ENCODE measurements at places on chromosomes 3 and 15. TPM values are rescaled to one million over a fixed set of nuclear protein-coding genes. Genes with fewer than 3 reads are reported as not detected.

- DNase-seq = no peak
Measured at GRCh38 chr3:101223016-101223415, 97.4 kb downstream of the IMPG2 start.

DNA sequence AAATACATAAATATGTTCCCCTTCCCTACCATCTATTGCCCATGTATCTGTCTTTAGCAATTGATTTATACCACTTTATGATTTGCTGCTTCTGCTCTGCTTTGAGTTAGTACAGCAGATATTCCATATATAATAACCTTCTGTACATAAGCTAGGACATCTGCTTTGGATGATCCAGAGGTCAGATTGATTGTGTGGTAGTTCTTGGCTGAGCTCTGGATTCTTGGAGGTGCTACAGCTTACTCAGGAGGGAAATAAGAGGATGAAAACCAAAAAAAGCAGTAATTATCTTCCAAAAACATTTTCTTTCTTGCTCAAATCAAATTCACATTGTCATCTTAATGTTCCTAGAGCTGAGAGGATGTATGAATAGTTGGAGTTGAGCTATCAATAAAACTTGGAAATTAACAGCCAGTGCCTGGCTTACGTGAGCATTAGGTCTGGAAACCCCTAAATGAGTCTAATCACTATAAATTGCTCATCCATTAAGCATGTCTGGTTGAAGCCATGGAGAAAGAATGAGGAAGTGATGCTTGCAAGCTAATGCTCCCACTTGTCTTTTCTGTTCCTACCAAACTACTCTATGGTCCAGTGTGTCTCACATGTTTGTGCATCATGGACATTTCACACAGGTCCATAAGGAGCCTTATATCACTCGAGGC is 36.3 kb upstream of the TMEM42 start:
- DNase-seq = peak; percentile 19

- DNase-seq = no peak
Measured at GRCh38 chr3:141941093-141941492, 64.7 kb downstream of the ATP1B3 start.

SST gene
- not detected for total RNA-seq

DNA sequence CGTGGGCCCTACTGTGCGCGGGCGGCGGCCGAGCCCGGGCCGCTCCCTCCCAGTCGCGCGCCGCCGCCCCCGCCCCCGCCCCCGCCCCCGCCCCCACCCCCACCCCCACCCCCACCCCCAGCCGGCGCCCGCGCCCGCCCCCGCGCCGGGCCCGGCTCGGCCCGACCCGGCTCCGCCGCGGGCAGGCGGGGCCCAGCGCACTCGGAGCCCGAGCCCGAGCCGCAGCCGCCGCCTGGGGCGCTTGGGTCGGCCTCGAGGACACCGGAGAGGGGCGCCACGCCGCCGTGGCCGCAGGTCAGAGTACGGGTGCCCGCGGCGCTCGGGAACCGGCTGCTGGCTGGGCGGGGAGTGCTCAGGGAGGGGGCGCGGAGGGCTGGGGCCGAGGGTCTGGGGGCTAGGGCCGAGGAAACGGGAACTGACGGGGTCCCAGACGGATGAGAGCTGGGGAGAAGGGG is 1.1 kb upstream of the PPARG start:
- DNase-seq = peak; percentile 37

DNA sequence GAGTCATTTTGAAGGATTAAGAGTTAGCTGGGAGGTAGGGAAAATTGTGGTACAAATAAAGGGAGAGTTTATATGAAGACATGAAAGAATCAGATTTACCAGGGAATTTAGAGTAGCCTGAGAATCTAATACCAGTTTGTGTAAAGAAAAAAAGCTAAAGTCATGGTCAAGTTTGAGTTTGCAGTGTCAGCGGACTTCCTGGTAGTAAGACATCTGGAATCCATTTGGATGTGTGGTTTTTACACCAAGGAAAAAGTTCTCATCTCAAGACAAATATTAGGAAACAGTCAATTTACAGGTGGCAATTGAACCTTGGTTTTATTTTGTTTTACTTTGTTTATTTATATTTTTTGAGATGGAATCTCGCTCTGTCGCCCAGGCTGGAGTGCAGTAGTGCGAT is 1.5 kb upstream of the P2RY12 start:
- no peak for DNase-seq

- peak; percentile 68 for DNase-seq
Measured at GRCh38 chr15:71448688-71449114, 333.4 kb downstream of the THSD4 start.

PARL gene
- 54.2 TPM for total RNA-seq

DNA sequence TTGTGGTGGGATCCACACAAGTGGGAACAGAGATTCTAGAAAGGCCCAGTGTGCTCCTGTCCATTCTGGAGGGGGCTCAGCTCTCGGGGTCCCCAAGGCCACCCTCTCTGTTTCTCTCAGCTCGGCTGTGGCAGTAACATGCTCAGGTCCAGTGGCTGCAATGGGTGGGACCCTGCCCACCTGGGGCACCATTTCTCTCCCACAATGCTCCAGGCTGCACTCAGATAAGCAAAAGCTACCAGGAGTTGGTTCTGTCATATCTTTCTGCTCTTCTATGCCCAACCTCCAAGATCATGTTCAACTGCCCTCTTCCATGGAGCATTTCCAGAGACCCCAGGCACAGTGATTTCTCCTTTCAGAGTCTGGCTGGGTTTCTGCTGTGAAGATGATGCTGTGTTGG is 40.8 kb downstream of the ITGA11 start:
- no peak for DNase-seq

All from LHCN-M2 (cell line).